ENCODE measurements at places on chromosomes 11 and 22.

DNA sequence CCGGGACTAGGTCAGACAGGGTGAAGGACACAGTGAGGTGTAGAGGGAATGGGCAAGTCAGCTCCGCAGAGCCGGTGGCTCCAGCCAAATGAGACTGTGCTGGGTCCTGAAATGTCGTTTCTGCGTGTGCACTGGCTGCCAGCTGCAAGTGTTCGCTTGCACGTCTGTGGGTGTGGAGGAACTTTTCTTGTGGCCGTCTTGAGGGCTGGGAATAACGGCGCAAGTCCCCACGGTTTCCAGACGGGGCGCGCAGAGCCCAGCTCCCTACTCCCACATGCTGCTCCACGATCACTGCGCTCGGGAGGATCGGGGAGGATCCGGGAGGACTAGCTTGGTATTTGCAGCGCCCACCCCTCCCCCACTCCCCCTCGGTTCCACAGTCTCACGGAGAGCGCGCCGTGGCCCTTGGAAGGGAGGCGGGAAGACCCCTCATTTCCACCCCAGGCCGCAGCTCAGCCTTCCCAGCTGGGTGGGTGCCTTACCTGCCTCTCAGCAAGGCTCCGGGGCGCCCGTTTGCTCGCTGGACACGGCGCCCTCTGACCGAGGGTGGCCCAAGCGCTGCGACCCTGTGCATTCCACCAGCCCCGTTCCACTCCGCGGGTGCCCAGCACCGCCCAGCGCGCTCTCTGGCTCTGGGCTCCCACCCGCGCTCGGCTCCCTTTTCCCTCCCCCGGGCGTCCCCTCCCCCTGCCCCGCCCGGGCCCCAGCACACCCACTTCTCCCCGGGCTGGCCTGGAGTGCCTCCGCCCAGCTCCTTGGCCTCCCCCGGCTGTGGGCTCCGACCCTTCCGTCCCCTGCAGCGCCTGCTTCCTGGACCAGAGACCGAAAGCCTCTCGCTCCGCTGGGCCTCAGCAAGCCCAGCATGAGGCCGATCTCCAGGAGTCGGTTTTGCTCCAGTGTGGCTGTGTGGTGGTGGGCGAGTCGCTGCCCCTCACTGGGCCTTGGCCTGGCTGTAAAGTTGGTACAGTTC is at the start of gene KCNE3:
TSS of gene KCNE3 (minus strand) at position 634 of the 970 bp plus-strand sequence. CDS start 9,986 bp downstream, outside the sequence.
- DNase-seq, result peak; percentile 52

DNA sequence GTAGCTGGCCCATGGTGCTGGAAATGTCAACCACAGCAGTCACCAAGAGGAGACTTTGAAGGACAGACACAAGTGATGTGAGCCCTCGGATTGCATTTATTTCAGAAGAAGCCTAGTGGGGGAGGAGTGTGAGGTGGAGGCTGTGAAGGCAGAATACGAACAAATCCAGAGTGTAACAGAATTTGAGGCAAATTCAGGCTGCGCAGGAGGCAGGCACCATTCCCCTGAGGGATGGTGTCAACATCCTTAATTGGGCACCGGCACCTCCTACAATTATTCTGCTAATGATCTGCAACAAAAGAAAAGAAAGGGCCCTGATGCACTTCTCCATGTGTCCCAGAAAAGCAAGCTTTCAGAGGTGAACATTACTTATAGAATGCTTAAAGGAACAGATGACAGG is 32.2 kb downstream of the CWC15 start:
- peak; percentile 30 for DNase-seq

DNA sequence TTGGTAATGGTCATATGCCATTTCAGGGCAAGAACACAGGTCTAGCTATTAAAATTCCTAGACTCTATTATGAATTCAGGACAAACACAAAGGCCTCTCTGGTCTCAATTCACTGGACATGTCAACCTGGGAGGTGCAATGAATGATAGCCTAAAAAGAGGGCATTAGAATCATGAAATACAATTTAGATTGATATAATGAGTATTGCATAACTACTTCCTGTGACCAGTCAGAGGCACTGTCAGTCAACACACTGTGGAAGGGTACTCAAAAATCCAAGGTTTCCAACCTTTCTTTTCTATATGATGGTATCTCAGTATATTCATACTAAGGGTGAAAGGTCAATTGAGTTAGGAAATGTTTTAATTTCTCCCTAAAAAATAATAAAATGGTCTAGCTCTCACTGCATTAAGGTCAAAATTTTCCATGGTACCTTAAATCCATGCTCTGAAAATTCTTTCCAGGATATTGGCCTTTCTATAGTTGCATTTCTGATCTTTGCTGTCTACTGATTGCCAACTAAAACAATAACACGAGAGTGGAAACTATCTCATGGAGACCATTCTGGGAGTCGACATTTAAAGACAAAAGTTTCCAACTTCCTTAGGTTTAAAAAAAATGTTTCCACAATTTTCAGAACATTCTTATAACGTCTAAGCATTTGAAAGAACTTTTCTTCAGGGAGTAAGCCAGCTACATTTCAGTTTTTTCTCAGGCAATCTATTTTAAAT is 81.7 kb upstream of the APOA1 start:
- DNase-seq, result no peak

DNA sequence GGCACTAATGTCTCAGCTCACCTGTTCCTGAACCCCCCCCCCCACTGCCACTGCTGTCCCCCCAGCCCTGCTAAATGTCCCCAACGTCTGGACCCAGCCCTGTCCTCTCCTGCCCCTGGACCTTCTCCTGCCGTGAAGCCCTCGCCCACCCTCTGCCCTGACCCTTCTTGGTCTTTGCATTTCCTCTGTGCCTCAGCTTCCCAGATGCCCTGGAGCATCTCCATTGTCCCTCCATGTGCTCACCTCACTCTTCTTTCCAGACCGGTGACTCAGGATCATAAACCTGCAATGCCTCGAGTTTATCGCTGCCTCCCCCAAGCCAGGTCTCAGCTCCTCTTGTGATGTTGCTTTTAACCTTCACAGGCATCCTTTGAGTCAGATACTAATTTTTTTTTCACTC is 416.4 kb downstream of the BRD1 start:
- DNase-seq, result no peak

Measured in ELF-1 (cell line).